ENCODE measurements at places on chromosomes 16 and 17.

- DNase-seq: no peak
Measured at GRCh38 chr16:11674818-11675560, 6.7 kb downstream of the SNN start.

DNA sequence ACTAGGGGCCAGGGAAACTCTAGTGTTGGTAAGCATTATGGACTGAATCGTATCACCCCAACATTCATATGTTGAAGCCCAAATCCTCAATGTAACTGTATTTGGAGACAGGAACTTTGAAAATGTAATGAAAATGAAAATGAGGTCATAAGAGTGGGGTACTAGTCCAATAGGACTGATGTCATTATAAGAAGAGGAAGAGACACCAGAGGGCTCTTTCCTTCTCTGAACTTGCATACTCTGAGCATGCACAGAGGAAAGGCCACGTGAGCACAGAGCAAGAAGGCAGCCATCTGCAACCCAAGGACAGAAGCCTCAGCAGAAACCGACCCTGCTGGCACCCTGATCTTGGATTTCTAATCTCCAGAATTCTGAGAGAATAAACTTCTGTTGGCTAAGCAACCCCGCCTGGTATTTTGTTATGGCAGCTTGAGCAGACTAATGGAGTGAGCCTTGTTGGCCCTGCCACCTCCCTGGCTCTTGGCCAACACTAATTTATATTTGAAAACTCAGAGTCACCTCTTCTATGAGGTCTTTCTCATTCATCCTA lies 273.4 kb downstream of the NTN1 start:
- no peak for DNase-seq

GRCh38 chr17:77343031-77343800 lies 202.4 kb downstream of the SEC14L1 start:
- no peak for DNase-seq

GRCh38 chr17:60087882-60088669 lies 9.4 kb upstream of the HEATR6 start:
- DNase-seq: no peak

DNA sequence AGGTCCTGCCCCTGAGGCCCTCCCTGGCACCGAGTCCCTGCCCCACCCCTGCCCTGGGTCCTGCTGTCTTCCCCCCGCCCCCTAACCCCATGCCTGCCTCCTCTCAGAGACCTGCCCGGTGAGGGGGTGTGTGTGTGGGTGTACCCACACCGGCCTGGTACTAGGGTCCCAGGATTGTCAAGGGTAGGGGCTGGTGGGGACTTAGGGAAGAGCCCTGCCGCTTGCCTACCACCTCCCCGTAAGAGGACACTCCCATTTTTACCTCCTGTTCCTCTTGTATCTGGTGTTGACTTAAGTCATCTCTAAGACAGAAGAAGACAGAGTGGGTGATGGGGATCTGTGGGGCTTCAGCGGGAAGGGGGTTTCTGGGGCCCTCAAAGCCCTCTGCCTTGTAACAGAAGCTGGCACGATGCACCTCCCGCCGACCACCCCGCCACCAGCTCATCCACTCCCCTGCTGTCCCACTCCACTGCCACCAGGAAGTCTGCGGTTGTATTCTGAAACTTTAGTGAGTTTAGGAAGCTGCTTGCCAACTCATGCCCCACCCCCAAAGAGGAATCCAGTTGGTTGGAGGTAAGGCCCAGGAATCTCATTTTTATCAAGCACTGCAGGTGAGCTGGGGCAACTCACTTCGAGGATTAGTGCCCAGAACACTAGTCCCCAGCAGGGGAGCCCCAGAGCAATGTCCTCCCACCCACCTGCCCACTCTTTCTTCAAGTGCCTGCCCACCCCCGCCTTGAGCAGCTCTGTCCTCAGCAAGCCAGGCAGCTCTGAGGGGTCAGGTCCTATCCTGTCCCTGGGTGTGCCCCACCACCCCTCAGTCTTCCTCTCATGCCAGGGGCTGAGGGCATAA lies 5.6 kb downstream of the SPATA32 start:
- DNase-seq: no peak

DNA sequence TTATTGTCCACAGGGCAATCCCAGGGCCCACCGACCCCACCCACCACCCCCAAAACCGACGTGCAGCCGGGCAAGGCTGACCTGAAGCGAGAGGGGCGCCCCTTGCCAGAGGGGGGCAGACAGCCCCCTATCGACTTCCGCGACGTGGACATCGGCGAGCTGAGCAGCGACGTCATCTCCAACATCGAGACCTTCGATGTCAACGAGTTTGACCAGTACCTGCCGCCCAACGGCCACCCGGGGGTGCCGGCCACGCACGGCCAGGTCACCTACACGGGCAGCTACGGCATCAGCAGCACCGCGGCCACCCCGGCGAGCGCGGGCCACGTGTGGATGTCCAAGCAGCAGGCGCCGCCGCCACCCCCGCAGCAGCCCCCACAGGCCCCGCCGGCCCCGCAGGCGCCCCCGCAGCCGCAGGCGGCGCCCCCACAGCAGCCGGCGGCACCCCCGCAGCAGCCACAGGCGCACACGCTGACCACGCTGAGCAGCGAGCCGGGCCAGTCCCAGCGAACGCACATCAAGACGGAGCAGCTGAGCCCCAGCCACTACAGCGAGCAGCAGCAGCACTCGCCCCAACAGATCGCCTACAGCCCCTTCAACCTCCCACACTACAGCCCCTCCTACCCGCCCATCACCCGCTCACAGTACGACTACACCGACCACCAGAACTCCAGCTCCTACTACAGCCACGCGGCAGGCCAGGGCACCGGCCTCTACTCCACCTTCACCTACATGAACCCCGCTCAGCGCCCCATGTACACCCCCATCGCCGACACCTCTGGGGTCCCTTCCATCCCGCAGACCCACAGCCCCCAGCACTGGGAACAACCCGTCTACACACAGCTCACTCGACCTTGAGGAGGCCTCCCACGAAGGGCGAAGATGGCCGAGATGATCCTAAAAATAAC lies 3.0 kb downstream of the SOX9 start:
- no peak for DNase-seq

DNA sequence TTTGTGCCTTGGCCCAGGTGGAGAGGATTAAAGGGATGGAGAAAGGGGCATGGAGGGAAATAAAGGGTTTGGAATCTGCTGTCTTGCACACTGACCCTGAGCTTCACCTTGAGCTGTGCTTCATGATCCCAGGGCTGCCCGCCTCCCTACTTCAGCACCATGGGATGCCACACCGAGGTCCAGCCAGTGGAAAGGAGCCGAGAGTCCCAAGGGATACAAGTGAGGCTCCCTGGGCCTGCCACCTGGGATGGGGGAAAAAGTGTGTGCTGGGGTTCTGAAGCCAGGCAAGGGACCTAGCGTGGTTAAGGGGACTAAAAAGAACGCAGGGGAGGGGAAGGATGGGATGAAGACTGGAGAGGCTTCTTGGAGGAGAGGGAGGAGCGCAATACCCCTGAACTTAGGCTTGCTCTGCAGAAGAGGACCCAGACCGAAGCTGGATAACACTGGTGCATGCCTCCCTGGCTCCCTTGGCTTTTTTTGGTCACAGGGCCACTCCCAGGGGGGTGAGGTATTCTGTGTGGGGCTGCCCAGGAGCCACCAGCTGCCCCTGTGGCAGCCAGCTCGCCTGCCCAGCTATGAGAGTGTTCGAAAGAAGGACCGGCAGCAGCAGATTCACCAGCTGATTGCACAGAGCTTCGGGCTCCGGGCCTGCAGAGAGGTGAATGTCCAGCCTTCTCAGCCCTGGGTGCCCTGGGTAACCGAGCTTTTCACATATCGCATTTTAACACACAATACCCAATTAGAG lies 7.2 kb downstream of the MRPL27 start:
- DNase-seq: no peak

DNA sequence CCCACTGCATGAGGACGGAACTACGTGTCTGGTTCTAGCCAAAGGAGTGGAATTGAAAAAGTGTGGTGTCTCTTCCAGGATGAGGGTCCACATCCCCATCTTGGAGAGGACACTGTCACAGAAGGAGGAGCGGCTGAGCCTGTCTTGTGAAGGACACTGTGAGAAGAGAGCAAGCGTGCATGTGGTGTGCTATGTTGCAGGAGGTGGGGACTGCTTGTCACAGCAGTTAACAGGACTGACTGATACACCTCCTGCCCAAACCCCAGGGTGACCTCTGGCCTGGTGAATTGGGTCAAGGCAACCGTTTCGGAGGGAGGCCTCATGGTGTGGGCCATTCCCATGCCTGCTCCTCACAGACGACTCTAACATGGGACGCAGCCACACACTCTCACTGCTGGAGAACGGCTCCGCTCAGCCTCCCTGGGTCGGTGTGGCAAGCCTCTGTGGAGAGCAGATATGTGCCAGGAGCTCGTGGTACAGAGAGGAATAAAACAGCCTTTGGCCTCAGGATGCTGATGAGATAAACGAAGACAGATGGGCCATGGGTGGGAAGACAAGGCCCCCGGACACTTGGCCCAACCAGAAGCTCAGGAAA lies 56.4 kb upstream of the RBFOX3 start:
- no peak for DNase-seq

- no peak for DNase-seq
Measured at GRCh38 chr16:49827805-49828438, 28.0 kb downstream of the ZNF423 start.

GRCh38 chr17:17681744-17682292 lies 560 bp downstream of the RAI1 start:
- DNase-seq: no peak

DNA sequence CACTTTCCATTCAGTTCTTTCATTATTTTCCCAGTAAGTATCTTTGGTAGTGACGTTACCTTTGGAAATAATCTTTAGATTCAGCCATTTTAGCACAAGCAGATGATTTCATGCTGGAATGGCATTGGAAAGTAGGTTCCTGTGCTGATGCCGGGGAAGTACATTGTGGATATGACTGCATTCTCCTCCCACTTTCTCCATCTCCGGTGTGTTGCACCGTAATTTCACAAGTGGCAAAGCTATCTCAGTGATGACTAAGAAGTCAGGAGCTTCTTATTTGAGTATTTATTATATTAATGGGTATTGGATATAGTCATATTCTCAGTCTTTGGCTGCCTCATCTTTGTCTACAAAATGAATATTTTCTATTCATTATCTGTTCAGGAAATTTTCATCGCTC lies 69.8 kb downstream of the MRTFB start:
- no peak for DNase-seq

DNA sequence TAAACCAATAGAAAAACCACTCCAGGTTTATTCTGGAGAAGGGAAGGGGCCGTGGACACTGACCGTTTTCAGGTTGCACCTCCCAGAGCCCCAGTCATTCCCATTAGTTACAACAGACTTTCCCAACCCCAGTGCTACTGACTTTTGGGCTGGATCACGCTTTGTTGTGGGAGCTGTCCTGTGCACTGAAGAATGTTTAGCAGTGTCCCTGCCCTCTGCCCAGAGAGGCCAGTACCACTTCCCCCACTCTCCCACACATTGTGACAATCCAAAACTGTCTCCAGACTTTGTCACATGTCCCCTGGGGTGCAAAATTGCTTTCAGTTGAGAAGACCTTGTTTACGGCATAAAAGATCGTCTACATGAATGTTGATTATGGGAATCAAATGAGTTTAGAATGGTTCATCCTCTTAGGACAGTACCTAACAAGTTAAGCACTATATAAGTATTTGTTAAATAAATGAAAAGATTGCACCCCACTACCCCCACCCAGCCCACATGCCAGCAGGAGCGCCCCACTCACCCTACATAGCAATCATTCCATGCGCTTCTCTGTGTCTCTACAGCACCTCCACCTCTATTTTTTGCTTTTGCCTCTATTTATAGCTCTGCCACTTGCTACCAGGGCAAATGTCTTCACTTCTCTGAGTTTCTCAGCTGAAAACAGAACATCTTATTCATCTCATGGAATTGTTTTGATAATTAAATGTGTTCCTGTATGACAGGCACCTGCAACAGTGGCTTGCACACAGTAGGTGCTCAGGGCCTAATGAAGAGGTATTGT lies 104.9 kb downstream of the AXIN2 start:
- no peak for DNase-seq

DNA sequence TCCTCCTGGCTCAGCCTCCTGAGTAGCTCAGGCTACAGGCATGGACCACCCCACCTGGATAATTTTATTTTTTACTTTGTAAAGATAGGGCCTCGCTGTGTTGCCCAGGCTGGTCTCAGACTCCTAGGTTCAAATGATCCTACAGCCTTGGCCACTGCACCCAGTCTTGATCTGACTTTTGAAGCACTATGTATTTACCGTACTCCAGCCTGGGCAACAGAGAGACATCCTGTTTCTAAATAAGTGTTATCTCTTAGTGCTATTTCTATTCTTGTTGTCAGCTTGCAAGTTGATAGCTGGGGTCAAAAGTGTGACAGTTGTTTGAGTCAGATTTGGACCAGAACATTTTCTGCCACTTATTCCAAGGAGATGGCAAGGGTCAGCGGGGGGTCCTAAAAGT lies 486.4 kb downstream of the NPIPA7 start:
- no peak for DNase-seq

- DNase-seq: no peak
Measured at GRCh38 chr17:74742153-74742515, 5.1 kb downstream of the RAB37 start.

DNA sequence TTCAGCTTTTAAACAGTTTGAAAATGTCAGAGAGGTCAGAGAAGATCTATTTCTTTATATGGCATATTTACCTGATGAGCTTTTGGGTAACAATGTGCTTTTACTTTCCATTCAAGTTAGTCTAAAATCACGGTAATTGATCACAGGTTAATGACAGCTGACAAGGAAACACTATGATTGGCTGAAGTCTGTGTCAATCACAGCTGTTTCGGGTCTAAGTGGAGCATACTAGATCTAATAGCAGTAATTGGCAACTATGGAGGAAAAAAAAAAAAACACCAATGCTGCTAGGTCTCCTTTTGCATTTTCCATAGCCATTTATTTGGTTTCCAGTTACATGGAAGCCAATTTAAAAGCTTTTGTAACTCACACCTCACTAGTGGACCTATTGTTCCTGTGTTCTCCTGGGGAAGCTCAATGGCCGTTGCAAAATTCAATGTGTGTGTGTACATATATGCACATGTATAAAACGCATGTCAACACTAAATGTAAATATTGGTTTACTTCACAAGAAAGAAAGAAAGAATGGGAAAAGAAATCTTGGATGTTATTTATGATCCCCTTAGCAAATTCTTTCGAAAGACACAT lies 568.3 kb upstream of the ZFHX3 start:
- DNase-seq: no peak

GRCh38 chr17:4845118-4845517 lies 12.0 kb downstream of the MINK1 start:
- no peak for DNase-seq

- DNase-seq: no peak
Measured at GRCh38 chr16:22314661-22315626, 17.7 kb downstream of the POLR3E start.

GRCh38 chr16:29962344-29962994 lies 590 bp downstream of the TMEM219 start:
- DNase-seq: no peak

- no peak for DNase-seq
Measured at GRCh38 chr16:61146429-61146828, 889.8 kb downstream of the CDH8 start.

GRCh38 chr17:38751808-38752307 lies 683 bp upstream of the PSMB3 start:
- DNase-seq: peak; percentile 31

- no peak for DNase-seq
Measured at GRCh38 chr17:45628019-45628418, 137.5 kb upstream of the PLEKHM1 start.
